ENCODE measurements at places on chromosomes 13 and 19.

DNA sequence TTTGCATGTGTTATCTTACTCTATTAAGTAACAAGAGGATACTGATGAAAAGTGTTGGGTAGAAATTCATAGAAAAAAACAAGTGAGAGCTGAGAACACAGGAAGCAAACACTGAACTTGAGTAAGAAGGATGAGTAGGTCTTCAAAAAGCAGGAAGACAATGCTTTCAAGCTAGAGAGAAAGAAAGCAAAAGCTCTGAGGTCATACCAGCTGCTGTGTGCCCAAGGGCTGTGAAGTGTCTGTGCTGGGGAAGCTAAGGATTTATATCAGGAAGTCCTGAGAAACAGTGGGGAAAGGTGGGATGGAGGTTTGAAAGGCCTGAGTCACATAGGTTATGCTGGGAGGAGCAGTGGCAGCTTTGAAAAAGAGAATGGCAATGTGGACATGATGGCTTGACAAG lies 145.5 kb upstream of the MAB21L1 start:
- DNase-seq, result no peak

- DNase-seq, result no peak
Measured at GRCh38 chr19:16210168-16210567, 12.5 kb downstream of the AP1M1 start.

- DNase-seq, result no peak
Measured at GRCh38 chr19:16374436-16374835, 49.8 kb downstream of the KLF2 start.

DNA sequence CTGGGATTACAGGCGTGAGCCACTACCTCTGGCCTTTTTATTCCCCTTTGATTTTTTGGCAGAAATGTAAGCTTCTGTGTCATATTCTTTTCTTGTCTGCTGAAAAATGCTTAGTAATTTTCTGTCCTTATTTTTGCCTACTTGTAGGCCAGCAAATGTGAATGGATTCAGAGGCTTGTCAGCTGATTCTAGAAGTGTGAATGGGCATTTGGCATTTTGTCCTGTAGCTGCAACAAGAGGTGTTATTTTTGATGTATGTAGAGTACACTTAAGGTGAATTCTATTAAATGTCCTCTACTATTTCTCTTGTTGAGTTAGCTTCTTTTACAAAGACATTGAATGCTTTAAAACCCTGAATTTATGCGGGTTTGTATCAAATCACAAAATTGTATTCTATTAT lies 50.0 kb downstream of the FRY start:
- DNase-seq, result no peak

DNA sequence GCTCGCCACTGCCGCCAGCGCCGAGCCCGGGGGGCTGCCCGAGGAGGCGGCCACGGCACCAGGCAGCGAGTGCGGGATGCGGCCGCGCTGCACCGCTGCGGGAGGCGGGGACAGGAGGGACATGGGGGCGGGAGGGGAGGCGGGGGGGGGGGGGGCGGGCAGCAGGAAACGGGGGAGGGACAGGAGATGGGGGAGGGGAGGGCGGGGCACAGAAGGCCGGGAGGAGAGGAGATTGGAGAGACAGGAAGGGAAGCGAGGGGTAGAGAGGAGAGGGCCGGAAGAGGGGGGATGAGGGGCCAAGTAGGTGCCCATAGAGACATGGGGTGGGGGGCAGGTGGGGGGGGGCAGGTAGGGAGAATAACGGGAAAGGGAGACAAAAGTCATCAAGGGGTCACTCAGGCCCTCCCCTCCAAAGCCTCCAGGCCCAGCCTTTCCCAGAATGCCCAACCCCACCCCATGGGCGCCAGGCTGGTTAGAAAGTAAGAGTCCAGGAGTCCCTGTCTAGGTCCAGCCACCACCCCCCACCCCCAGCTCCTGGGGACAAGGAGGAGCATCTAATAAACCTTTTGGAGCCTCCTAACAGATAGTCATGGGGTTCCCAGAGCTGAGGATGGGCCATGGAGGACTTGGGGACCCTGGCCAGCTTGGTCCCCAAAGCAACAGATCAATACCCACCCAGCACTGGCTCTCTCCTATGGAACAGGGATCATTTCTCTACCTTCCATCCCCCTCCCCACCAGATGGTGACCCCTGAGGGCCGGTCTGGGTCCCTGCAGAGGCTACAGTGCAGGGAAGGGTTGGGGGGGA lies 9.5 kb downstream of the NR2F6 start:
- no peak for DNase-seq

DNA sequence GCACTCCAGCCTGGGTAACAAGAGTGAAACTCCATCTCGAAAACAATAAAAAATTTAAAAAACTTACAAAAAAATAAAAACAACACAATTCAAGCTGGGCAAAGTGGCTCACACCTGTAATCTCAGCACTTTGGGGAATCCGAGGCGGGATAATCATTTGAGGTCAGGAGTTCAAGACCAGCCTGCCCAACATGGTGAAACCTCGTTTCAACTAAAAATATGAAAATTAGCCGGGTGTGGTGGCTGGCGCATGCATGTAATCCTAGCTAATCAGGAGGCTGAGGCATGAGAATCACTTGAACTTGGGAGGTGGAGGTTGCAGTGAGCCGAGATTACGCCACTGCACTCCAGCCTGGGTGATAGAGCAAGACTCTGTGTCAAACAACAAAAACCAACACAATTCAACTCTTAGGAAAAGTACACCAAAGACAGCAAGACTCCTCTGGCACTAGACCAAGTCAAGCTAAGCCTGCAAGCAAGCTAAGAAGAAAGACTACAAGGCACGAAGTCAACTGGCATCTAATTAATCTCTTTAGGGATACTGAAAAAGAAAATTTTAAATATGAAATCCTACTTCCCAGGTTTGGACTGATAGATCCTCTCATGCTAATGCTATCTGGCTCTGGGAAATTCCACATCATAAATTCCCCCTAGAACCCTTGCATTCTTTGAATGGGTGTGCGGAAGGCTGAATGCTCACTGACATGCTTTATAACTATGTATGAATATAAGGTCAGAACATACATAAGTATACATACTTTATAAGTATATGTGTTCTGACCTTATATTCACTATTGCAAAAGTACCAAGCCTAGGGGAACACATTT lies 7.9 kb downstream of the PBX4 start:
- DNase-seq, result no peak

DNA sequence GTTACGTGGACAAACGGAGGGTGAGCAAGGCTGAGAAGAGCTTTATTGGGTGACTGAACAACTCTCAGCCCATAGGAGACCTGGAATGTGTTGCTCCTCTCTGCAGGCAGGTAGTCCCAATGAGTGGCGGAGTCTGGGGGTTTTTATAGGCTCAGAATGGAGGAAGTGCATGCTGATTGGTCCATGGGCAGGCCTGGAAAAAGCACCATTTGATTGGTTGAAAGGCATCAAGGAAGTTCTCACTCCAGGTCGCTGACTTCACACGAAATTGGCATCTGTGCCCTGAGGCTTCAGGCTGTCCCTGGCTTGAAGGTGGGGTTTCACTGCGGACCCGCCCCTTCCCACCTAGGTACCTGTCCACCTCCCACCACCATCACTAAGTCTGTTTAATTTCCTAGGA lies 65.4 kb downstream of the SPATA13 start:
- no peak for DNase-seq

- DNase-seq, result no peak
Measured at GRCh38 chr19:29529646-29530539, 4.1 kb downstream of the VSTM2B start.

- DNase-seq, result no peak
Measured at GRCh38 chr19:54388802-54389139, 24.0 kb upstream of the LAIR1 start.

DNA sequence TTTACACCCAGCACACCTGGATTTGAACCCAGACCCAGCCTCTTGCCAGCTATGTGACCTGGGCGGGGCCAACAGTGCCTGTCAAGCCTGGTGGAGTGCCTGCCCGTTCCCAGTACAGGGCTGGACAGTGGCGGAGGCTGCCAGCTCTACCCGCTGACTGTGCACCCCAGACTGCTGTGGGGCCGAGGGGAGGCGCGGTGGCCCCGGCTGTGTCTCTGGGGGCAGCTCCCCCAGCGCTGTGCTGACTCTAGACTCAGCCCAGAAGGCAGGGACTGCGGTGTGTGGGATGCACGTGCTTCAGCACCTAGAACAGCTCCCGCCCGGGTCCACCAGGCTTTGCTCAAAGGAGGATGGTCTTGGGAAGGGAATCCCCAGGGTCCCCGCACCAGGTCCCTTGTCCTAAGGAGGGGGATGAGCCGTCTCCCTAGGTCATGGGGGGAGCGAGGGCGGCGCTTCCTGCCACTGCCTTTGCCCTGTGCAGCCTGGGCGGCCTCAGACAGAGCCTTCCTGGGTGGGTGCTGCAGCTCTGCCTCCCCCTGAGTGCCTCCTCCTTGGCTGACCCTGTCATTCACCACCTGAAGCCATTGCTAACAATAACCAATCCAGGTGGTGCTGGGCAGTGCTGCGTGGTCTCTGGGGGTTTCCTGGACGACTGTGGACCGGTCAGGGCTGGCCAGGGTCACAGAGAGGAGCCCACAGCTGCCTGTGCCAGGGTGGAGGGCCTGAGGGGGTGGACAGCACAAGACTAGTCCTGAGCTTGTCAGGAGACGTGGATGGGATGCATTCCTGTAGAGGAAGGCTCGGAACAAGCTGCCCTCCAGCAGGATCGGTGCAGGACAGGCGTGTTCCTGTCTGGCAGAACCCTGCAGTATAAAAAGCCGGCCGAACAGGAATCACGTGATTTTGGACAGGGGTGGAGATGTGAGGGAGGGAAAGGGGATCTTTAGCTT lies 18.6 kb downstream of the TMEM255B start:
- no peak for DNase-seq

- peak; percentile 72 for DNase-seq
Measured at GRCh38 chr19:17488593-17489391, 18.5 kb downstream of the SLC27A1 start.

DNA sequence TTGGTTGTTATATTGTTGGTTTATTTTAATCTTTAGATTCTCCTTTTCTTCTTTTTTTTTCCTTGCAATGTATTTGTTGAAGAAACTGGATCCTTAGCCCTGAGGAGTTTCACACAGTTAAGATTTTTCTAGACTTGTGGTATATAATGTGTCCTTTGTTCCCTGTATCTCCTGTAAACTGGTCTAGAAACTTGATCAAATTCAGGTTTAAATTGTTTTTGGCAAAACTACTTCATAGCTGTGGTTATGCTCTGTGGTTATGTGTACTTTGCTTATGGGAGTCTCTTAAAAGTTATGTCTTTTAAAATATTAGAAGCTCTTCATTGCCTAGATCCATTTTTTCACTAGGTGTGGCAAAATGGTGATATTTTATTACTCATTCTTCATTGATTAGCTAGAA lies 3.7 kb upstream of the MTRF1 start:
- no peak for DNase-seq

DNA sequence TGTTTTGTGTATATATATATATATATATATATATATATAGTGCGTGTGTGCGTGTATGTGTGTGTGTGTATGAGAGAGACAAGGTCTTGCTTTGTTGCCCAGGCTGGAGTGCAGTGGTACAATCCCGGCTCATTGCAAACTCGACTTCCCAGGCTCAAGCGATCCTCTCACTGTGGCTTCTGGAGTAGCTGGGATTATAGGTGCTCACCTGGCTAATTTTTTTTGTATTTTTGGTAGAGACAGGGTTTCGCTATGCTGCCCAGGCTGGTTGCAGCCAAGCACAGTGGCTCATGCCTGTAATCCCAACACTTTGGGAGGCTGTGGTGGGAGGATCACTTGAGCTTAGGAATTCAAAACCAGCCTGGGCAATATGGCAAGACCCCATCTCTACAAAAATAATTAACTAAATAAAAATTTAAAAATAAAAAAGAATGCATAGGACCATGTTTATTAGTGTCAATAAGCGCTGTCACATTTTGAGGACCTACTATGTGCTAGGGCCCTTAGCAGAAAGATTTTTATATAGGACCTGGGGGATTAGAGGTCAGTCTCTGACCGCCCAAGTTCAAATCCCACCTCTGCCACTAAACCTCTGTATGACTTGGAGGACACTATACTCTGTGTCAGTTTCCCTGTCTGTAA lies 1.8 kb downstream of the PVR start:
- no peak for DNase-seq

GRCh38 chr13:24075137-24075975 lies 85.2 kb upstream of the SPATA13 start:
- no peak for DNase-seq

GRCh38 chr13:94966422-94966955 lies 254.1 kb upstream of the SOX21 start:
- DNase-seq, result no peak

GRCh38 chr19:7682175-7682855 lies 1.7 kb downstream of the TRAPPC5 start:
- no peak for DNase-seq

DNA sequence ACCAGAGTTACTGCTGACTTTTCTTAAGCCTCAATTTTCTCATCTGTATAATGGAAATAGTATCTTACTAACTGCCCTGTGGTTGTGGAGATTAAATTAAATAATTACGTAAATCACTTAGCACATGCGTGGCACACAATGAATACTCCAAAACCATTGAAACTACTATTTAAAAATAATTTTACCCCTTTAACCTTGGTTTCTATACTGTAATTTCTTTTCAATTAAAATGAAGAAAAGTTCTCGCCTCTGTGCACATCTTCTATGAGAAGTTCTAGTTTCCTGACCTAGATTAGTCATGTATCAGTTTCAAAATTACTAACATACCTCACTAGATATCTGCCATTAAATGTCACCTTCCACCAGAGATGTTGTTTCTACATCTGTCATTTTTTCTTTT lies 5.7 kb downstream of the SLITRK1 start:
- DNase-seq, result no peak

- DNase-seq, result no peak
Measured at GRCh38 chr13:112078879-112079531, 12.1 kb downstream of the SOX1 start.

- no peak for DNase-seq
Measured at GRCh38 chr13:38366954-38367645, 17.4 kb downstream of the UFM1 start.

DNA sequence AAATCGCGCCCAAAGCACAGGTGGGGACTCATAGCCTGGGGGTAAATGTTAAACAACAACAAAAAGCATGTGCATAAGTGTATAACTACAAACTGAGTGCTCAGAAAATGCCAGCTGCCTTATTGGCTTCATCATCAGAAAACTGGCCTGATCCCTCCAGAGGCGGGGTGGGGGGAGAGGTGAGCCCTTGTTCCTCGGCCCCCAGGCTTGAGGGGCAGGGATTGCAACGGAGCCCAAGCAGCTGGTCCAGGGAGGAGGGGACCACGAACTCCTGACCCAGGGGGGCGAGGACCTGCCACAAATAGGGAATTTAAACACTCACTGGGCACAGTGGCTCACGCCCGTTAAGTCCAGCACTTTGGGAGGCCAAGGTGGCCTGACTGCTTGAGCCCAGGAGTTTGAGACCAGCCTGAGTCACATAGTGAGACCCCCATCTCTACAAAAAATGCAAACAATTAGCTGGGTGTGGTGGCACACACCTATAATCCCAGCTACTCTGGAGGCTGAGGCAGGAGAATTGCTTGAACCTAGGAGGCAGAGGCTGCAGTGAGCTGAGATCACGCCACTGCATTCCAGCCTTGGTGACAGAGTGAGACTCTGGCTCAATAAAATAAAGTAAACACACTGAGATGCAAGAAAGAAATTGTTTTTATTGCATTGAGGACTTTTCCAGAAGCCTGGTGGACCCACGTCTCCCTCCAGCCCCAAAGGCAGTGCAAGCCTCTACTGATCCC lies 8.7 kb downstream of the SIRT6 start:
- no peak for DNase-seq

- DNase-seq, result no peak
Measured at GRCh38 chr19:48625891-48626327, 6.6 kb downstream of the SPHK2 start.

All from activated CD4-positive, alpha-beta memory T cell treated with anti-CD3 and anti-CD28 coated beads, Interleukin-2, amount 10 ng/mL, durations not matched to agents 7 days and 5 days (primary cell).